GM23248 (cell line): ENCODE measurements at places on chromosomes 13 and 19.

DNA sequence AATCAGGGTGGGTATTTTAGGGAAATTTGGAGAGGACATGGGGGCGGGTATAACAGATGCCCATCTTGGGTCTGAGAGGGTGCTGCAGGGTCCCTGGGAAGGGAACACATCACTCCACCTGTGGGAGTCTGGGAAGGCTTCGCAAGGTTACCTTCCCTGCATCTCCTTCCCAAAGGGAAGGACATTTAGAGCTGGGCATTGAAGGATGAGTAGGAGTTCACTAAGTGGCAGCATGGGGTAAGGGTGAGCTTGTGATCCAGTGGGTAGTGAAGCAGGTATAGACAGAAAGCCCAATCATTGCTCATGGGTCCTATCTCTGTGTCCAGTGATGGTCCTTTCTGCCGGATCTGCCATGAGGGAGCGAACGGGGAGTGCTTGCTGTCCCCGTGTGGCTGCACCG is 13.2 kb downstream of the MARCHF2 start:
- DNase-seq = no peak

GRCh38 chr19:13623716-13624710 is 117.7 kb upstream of the CACNA1A start:
- DNase-seq = peak; percentile 19

DNA sequence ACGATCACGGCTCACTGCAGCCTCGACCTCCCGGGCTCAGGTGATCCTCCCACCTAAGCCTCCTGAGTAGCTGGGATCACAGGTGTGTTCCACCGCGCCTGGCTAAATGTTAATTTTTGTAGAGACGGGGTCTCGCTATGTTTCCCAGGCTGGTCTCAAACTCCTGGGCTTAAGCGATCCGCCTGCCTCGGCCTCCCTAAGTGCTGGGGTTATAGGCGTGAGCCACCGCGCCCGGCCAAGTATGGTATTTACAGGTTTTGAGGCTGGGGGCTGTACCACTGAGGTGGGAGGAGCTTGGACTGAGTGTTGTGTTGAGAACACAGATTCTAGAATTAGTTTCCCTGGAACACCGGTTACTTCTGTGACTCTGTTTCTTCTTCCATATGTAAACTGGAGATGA is 452 bp upstream of the PPM1N start:
- no peak for DNase-seq

DNA sequence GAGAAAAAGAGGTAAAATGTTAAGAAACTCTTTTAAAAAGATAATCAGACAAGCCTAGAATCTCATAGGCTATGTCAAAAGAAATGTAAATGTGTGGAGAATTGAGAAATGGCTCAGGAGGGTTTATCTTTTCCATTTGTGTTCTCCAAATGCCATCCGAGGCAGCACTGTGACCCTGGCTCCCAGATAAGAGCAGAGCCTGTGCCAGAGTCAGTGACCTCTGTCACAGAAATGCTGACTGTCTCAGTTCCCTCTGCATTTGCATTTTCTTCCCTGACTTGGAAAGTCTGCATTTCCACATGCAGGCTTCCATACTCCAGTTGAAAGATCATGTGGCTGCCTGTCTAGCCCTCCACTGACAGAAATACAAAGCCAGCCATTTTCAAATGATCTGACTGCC is 42.0 kb downstream of the SERTM1 start:
- no peak for DNase-seq
